ENCODE measurements at places on chromosomes 12 and 14.

DNA sequence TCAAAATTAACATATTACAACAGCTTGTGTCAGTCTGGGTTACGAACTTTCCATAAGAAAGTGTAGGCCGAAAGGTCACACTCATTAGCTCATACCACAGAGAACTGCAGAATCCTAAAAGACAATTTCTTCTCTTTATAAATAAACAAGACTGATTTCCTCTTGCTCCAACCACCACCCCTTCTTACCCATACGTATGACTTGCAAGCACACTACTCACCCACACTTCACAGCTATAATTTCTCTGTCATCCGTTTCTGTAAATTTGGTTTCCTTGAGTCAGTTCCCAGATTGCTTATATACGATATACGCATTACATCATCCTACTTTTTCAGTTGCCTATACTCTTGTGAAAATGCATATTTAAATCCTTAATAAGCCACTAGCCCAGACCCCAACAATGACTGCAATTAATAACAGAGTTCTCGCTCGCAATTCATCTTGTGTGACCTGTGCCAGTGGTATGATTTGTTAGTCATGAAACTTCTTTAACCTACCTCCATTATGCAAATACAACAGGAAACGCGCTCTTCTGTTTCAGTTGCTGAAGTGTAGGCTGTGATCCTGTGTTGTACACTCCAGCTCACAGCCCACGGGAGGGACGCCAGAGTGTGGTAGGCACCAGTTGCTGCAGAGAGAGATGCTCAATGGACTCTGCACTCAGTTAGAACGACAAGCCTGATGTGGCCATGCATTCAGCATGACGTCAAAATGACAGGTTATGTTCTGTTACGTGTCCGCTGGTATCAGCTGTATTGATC, 417.6 kb downstream of the PDZRN4 start:
- DNase-seq = no peak

DNA sequence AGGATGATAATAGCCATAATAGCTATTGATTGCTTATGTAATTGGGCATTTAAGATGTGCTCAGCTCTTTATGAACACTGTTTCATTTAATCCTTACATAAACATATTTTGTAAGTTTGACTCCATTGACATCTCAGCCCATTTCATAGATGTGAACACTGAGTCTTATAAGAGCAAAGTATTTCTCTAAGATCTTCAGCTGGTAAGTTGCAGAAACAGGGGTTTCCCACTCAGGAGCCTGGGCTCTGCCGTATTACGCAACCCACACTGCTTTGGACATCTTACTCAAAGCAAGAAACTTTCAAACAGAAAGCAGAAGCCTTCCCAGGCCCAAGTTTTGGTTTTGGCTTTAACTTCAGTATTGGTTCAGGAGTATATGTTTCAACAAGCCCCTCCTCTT, 705.1 kb downstream of the MED13L start:
- DNase-seq = no peak

DNA sequence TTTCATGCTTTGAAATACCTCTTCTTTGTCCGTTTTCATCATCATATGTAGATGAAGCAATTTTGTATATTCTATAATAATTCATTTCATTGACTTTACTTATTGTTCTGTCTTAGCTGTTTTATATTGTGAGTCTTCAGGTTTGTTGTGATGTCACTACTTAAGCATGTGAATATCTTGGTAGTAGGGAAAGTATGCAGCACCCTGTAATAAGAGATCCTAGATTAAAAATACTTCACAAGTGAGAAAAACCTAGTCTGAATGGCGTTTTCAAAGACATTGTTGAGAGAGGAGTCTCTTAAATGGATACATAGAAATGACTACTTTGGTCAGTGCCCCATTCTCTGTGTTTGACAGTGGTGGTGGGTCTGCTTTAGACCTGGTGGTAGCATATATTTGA, 61.4 kb downstream of the SLC16A7 start:
- DNase-seq = peak; percentile 52

- DNase-seq = no peak
Measured at GRCh38 chr14:33959692-33960151, 8.8 kb upstream of the EGLN3 start.

- no peak for DNase-seq
Measured at GRCh38 chr12:116607039-116607438, 47.9 kb downstream of the MAP1LC3B2 start.

- no peak for DNase-seq
Measured at GRCh38 chr12:64184216-64184615, 37.9 kb downstream of the KICS2 start.

DNA sequence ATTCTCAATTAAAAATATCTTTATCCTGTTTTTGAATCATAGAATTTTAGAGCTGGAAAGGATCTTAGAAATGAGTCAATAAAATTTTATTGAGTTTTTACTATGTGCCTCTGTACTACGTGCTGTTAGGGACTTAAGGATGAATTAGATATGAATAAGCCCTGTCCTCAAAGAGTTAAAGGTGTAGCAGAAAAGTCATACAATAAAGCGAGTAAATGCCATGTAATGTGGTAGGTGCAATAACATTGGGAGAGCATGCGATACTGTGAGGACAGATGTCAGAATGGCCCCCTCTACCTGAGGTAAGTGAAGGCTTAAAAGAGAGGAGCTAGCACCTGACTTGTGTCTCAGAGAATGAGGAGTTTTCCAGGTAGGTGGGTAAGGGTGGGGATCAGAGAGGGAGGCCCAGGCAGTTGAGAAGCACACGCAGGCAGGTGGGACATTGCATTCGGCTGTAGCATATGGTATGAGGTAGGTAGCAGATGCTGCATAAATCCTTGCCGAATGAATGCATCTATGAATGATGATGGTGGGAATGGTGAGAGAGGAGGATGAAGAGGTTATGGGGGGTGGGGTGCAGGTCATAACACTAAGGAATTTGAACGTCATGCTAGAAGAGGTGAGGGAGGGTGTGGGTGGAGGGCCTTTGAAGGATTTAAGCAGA, 35.4 kb upstream of the ATP23 start:
- no peak for DNase-seq

- DNase-seq = no peak
Measured at GRCh38 chr14:35407306-35407630, 2.7 kb upstream of the NFKBIA start.

DNA sequence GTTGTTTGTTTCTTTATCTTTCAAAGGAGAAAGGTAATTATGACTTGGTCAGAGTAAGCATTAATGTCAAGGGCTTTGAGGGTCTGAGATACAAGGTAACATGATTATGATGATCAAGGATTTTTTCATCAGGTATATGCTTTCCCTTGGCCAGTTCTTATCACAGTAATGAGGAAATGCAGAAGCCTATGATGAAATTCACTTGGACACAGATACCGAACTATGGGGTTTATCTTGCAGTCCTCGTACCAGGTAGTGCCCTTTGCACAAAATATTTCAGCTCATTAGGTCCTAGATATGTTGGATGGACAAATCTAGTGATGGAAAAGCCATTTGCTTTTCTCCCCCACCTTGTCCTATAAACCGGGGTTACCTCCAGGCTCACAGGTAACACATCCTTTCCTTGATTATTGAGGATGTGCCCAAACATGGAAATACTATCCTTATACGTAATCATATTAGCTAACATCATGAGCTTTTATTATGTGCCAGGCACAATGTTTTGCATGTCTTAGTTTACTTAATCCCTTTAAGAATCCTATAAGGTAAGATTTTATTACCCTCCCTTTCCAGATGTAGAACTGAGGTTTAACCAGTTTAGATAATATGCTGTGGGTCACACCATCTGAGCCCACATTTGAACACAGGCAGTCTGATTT, 7.0 kb upstream of the RASSF3 start:
- DNase-seq = no peak

DNA sequence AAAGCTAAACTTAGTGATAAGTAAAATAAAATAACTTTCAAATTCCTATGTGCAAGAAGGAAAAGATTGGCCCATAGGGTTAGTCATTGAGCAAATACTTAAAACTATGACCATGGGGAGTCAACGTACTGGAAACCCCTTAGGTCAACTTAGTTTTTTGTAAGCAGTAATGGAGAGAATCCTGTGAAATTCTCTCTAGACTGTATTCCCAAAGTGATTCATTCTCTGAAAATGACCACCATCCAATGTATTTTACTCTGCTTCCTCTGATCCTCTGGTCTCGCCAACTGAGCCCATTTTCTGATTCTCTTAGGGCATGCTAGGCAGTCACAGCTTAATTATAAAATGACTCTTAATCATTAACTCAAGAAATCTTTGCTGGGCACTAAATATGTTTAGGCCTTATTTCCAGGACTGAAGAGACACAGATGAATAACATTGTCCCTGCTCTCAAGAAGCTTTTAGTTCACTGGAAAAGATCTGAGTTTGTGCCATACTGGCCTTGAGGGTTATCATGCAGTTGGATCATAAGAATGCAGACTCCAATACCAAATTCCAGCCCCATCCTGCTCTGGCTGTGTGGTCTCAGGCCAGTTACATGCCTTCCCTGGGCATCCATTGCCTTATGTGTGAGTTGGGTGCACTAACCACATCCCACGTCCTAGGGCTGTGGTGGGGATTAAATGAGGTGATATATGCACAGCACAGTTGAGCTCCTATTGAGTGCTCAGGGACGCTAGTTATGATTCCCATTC, 732.4 kb downstream of the AACS start:
- DNase-seq = no peak

DNA sequence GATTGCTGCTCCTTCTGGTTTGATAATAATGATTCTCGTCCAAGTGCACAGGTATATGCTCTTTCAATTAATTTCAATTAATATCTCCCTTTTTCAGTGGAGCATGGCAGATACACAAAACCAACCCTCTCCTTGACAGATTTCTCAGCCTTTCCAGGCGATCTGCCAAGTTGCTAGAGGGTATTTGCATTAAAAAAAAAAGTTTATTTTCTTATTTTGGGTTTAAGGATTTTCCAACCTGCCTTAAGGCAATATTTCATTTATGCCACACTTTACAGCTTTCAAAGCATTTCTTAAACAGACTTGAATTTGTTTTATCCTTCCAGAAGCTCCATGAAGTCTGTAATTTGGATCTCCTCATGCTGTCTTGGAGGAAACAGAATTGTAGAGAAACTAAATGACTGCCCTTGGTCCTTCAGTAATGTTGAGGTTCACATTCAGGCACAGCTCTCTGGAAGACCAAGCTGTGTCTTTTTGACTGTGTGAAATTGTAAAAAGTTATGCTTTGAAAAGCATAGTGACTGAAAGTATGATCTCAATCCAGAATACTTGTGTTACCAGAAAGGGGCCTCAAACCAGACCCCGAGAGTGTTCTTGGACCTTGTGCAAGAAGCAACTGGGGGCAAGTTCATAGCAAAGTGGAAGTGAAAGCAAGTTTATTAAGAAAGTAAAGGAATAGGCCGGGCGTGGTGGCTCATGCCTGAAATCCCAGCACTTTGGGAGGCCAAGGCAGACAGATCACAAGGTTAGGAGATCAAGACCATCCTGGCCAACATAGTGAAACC, 2.3 kb downstream of the DGLUCY start:
- peak; percentile 39 for DNase-seq

- no peak for DNase-seq
Measured at GRCh38 chr14:100374876-100375265, 51.7 kb downstream of the SLC25A47 start.

DNA sequence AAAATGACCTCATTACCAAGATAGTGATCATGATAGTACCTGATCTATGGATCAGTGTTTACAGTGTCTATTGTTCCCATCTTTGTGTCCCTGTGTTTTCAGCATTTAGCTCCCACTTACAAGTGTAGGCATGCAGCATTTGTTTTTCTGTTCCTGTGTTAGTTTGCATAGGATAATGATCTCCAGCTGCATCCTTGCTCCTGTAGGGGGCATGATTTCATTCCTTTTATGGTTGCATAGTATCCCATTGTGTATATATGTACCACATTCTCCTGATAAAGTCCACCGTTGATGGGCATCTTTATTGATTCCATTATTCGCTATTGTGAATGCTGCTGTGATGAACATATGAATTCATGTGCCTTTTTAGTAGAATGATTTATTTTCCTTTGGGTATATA, 215.4 kb upstream of the NAV3 start:
- DNase-seq = peak; percentile 10

- DNase-seq = peak; percentile 91
Measured at GRCh38 chr14:76904100-76904739, 78.0 kb downstream of the LRRC74A start.

GRCh38 chr14:76081642-76082041, 70.1 kb upstream of the GPATCH2L start:
- DNase-seq = no peak

DNA sequence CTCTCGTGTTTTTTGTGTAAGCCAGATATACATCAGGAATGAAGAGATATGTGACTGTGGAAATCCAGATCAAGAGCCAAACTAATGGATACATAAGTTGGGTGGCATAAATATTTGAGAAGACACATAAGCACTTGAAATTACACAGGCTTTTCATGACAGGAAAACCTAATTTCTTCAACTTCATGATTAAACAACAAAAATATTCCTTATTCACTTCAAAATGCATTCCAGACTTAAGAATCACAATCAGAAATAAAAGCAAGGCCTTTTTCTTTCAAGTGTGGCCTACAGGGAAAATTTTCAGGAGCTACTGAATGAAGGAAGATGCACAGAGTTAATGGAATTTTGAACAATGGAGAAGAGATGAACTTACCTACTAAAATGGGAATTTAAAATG, 515.6 kb downstream of the FOXG1 start:
- peak; percentile 67 for DNase-seq

GRCh38 chr12:39467432-39467870, 24.5 kb upstream of the KIF21A start:
- DNase-seq = peak; percentile 4

DNA sequence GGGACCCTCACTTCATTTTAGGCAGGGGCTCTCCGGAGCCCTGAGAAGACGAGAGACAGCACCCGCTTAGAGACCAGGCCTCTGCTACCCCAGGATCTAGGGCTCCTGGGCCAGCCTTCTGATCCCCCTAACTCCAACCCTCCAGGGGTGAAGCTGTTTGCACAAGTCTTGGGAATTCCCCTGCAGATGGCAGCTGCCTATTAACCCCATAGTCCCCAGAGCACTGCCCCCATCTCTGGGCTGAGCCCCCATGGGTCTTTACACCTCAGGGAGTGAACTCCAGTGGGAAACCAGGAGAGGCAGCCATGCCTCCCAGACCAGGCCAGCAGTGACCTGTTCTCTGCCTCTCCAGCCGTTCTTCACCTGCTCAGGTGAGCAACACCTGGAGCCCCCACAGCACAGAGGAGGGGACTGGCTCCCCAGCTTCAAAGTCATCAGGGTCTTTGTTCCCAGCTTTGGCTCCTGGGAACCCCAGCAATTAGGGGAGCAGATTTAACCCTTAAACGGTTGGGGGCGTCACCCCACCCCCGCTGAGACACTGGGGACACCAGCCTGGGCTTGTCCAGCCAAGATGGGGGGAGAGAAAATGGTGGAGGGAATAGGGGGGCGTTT, 2.3 kb downstream of the WNT10B start:
- no peak for DNase-seq

- no peak for DNase-seq
Measured at GRCh38 chr14:101932673-101933072, 31.7 kb upstream of the DYNC1H1 start.

DNA sequence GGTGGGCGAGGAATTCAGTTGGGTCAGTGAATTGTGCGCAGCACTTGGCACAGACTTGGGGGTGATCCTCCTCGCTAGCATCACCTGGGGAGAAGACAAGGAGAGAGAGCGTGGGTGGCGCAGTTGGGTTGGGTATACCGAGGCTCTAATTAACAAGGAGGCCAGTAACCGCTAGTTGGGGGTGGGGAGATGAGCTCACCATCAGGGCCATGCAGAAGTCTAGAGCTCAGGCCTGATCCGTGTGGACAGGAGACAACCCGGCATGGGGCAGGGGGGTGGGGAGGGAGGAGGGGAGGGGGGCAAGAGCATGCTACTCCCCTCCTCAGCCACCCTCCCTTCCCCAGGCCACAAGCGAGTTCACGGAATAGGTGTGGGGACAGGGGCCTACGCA, 580 bp downstream of the SALL2 start:
- DNase-seq = peak; percentile 15

- no peak for DNase-seq
Measured at GRCh38 chr14:24234095-24235005, 1.6 kb downstream of the GMPR2 start.

Data from EL (cell line).